ENCODE measurements at places on chromosomes 7 and 10. TPM values are rescaled to one million over a fixed set of nuclear protein-coding genes. Genes with fewer than 3 reads are reported as not detected.

- peak; percentile 75 for DNase-seq
Observed at GRCh38 chr7:80942261-80943041, 23.6 kb upstream of the SEMA3C start.

The CCDC3 gene
- 6.4 TPM for total RNA-seq

The ABCF2 gene
- 28.8 TPM for total RNA-seq

DNA sequence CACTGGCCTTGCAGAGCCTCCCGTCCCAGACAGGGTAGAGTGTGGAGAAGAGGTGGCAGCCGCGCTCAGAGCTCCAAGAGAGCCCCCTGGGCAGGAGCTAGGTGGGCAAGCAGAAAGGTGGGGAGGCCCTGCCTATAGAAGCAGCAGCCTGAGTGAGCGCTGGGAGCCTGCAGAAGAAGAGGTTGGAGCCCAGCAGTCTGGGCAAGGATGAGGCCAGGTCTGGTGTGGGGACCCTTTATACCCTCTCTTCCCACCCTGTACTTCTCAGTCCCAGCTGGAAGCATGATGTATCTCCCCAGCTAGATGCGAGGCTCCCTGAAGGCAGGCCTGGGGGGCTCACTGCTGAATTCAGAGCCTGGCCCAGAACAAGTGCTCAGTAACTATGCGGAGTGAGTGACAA lies 44.5 kb upstream of the ZMIZ1 start:
- peak; percentile 29 for DNase-seq

DNA sequence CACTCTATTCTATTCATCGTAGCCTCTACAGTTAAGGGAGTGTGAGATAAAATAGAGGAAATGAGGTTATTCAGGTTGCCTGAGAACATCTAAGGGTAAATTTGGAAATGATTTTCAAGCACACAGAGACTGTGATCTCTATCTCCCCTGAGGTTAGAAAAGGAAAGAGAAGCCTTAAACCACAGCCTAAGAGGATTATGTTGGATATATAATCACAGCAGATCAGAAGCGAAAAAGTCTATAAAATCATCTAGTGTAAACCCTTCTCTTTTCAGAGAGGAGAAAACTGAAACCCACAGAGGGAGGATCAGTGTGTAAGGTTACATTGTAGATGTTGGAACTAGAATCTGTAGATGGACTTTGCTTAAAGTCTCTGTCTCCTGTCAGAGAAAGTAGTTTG lies 90.6 kb upstream of the SEMA3E start:
- no peak for DNase-seq

GRCh38 chr10:22321156-22321923 lies 441 bp downstream of the BMI1 start:
- DNase-seq: peak; percentile 81

GRCh38 chr7:26013551-26014083 lies 138.4 kb upstream of the NFE2L3 start:
- no peak for DNase-seq
